ENCODE measurements at places on chromosomes 1 and 21.

DNA sequence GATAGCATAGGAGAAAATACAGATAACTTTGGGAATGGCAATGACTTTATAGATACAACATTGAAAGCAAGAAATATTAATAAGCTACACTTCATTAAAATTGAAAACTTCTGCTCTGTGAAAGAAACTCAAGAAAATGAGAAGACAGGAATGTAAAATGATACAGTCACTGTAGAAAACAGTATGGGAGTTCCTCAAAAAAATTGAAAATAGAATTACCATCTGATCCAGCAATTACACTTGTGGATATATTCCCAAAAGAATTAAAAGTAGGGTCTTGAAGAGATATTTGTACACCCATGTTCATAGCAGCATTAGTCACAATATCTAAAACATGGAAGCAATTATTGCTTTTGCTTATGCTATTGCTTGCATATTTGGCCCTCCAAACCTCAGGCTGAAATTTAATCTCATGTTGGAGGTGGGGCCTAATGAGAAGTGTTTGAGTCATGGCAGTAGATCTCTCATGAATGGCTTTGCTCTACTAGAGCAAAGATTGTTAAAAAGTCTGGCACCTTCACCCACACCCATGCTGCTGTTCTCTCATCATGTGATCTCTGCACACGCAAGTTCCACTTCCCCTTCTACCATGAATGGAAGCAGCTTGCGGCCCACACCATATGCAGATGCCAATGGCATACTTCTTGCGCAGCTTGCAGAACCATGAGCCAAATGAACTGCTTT is 15.3 kb upstream of the AHCYL1 start:
- no peak for DNase-seq

DNA sequence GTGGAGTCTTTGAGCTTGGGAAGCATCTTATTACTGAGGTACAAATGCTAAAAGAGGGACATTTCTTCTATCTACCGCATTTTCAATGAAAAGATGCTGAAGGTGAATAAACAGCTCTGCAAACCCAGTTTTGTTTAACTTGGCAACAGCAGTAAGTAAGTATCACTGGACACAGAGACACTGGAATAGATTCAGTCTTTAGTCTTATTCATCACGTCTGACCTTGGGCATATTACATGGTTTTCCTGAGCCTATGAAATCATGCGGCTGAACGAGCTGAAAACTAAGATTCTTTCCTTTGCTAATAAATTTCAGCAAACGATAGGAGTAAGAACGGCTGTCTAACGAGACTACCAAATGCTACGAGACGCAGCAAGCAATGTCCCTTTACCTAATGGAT is 207.4 kb downstream of the GABPA start:
- no peak for DNase-seq

DNA sequence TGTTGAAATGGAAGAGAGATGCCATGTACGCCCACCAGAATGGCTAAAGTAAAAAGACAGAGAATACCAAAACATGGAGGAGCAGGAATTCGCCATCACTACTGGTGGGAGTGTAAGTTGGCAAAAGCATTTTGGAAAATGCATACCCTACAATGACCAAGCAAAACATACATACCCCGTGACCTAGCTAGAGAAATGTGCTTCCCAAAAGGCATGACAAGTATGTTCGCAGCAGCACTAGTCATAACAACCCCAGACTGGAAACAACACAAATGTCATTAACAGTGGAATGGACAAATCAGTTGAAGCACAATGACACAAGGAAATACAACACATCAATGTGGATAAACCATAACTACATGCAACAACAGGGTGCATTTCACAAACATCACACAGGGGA is 27.2 kb downstream of the SYT2 start:
- no peak for DNase-seq

GRCh38 chr1:45508295-45509151 is 8.4 kb downstream of the MMACHC start:
- DNase-seq, result no peak

DNA sequence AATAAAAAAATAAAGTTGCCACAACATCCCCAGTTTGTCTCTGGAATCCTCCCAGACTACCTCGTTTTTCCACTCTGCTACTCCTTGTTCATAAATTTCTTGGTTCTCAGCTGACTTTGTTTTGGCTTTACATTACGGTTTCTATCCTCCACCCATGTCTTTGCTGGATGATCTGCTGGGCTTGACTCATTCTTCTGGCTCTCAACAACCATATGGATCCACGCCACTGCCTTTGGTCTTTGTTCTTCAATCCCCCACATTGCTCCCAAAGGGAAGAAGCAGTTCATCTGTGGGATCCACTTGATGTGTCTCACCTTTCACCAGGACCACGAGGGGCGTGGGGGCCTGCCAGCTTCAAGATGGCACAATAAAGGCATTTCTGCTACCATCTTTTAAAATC is 67.1 kb upstream of the NBL1 start:
- no peak for DNase-seq

GRCh38 chr1:85078903-85079302 is 30.6 kb upstream of the MCOLN3 start:
- DNase-seq, result no peak

GRCh38 chr1:6582370-6582769 is 2.6 kb downstream of the ZBTB48 start:
- no peak for DNase-seq

- DNase-seq, result no peak
These were observed 9.4 kb downstream of the CORT start for GRCh38 chr1:10459184-10459583.

- no peak for DNase-seq
These were observed 251.4 kb upstream of the B3GALT2 start for GRCh38 chr1:193437785-193438184.

DNA sequence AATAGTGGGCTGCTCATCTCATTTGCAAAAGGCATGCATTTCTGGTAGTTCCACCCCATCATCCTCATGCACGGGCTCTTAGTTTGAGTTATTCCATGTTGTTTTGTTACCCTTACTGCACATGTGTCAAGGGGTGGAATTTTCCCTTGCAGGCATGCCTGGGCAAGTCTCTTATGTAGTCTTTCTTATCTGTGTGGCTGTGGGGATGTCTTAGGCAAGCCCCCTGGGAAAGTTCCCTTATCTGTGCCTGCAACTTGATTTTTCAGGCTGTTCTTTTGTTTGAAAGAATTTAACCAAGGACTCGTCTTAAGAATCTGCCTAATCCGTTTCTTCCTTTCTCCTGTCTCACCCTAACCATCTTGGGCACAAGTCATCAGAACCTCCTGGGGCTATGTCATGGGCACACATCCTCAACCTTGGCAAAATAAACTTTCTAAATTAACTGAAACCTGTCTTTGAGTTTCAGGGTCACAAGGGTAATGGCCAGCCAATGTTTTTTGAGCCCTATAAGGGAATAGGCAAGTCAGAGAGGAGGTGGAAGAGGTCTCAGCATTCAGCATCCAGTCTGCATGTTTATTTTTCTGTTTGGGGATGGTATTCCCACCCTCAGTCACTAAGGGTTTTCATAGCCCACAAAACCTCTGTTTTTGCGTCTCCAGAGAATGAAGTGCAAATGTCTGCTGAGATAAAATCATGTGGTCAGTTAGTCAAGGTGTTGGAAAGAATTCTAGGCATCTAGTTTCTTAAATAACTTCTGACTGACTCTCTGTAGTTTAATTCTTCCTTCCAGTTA is 579.7 kb downstream of the PLA2G4A start:
- no peak for DNase-seq

DNA sequence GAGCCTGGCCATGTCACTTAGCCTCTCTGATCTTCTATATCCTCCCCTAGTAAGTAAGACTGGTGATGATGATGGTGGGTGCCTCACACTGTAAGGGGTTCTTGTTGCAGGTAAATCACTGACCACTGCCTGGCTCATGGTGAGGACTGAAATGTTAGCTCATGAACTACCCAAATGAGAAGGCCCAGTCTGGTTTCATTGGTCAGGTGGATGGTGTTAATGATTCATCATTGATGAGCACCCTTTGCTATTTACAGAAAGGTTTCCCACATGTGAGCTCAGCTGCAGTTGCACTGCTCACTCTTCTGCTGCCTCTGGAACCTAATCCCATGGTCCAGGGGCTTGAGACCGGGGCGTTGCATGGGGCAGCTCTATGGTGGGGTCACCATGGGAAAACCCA is 417.7 kb downstream of the PRDM2 start:
- DNase-seq, result no peak

- no peak for DNase-seq
These were observed 131.9 kb downstream of the VAV3 start for GRCh38 chr1:107833061-107833460.

GRCh38 chr1:108841703-108842102 is 15.2 kb downstream of the AKNAD1 start:
- no peak for DNase-seq

GRCh38 chr1:94793296-94793656 is 26.9 kb upstream of the SLC44A3 start:
- DNase-seq, result no peak

GRCh38 chr1:32393832-32394140 is 455 bp downstream of the BSDC1 start:
- DNase-seq, result no peak

DNA sequence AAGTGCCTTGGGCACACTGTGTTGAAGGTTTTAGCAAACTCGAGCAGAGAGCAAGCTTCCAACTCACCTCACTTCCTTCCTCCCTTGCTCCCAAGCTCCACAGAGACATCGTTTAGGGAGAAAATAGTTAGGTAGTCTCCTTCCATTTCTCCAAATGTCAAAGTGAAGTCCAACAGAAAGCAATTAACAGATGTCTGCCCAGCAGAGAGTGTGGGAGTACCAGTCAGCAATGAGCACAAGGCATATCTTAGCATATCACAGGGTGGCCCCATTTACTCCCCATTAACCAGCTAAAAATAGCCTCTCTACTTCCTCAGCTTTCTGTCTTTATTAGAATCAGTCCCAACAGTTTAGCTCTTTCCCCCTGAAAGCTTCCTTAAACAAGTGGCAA is 334.2 kb upstream of the CAMK1G start:
- DNase-seq, result no peak

DNA sequence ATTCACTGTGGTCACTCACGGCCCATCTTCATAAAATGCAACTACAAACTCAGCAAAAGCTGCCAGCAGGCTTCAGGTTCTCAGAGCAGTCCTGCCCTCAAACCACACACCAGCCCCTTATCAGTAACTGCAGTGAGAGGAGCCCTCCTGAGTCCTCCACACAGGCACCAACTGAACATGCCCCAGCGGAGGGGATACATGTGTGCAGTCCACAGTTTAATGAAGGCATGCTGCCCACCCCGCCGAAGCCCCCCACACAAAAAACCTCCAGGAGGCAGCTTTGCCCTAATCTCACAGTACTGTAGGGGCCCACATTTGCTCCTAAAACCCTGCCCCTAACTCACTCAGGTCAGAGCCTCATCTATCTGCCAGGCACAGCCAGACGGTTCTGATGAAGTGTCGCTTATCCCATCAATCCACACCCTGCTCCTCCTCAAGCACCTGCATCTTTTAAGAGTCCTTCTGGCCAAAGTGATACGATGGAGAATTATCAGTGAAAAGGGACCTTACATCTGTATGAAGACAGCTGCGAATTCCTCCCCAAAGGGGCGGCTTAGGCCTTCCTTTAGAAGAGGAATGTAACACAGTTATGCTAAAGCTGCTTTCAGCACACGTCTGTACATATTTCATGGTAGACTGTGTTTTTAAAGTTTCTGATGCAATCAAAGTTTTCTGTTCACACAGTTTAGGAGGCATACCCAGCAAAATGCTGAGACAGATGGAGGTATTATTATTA is 3.5 kb downstream of the ABCB10 start:
- DNase-seq, result no peak

GRCh38 chr1:94013367-94013878 is 104.2 kb upstream of the GCLM start:
- DNase-seq, result no peak

DNA sequence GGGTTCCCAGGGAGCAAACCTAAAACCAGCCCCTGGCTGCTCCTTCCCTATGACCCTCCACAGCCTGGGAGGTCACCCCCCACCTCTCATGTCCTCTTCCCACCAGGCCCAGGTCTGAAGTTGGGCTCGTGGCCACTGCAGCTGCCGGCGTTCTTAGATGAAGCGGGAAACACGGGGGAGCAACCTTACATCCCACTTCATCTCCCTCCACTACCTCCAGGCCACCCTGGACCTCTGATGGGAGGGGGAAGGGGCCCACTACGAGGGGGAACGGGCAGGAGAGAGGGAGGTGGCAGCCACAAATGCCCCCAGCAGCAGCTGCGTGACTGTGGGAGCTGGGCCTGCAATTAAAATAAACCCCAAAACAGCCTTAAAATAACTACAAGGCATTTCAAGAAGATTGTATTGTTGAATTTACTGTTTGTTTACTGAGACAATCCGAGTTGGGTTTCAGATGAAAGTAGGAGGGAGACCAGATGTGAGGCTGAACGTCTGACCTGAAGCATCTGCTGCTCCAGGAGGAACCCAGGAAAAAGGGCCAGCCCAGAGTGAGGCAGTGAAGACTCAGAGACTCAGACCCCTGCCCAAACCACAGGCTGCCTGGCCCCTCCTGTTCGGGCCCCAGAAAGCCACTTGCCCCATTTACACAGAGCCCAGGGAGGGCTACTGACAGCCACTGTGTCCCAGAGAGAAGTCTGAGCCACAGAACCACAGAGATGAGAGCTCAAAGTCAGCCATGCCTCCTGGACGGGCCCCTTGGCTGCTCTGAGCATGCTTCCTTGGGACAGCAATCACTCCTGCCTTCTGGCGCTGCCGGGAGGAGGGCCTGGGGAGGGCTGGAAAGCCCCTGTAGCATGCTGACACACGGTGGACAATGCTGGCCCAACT is 59.8 kb downstream of the GLIS1 start:
- no peak for DNase-seq

- peak; percentile 36 for DNase-seq
These were observed 101.6 kb upstream of the PALMD start for GRCh38 chr1:99544328-99544727.

DNA sequence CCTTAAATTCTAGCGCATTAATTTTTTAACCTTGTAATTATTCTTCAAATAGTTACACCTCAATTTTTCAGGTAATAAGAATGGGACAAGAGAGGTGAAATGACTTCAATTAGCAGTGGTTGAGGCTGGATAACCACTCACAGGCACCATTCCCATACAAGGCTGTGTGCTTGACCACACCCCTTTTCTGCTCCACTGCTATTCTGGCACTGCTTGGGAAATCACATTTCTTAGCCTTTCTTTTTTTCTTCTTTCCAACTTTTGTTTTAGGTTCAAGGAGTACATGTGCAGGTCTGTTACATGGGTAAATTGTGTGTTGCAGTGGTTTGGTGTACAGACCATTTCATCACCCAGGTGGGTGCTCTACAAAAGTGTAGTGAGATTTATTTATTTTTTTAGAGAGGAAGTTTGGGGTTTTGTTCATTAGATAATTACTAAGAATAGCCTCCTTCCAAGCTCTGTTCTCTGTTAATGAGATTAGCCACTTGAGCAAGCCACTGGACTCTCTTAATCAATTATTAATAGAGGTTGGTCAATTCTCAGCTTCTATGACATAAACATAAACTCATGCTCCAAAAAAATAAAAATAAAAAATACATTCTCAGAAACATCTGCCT is 14.4 kb downstream of the ILDR2 start:
- no peak for DNase-seq
